ENCODE measurements at places on chromosomes 12 and 14.
A peak's percentile ranks its signal among the peaks of the same experiment; 100 is the strongest.

GRCh38 chr14:102588821-102589220, 3.6 kb upstream of the RCOR1 start:
- no peak for DNase-seq

DNA sequence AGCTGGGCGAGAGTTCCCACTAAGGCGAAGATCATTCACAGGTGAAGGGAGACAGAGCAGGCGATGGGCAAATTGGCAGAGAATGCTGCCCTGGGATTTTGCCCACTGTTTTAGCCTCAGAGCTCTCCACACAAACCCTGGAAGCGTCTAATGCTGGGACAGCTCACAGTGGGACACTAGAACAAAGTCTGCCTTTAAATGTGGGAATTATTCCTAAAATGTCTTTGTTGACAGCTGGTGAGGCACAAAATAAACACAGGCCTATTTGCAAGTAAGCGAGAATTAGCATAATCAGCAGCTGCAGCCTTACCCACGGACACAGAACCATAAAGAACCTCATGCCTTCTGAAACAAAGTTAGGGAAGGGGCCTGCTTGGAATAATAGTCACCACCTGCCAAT, 824.5 kb downstream of the AACS start:
- DNase-seq, result no peak

- DNase-seq, result no peak
Observed at GRCh38 chr12:101045486-101046464, 164.3 kb downstream of the SLC5A8 start.

DNA sequence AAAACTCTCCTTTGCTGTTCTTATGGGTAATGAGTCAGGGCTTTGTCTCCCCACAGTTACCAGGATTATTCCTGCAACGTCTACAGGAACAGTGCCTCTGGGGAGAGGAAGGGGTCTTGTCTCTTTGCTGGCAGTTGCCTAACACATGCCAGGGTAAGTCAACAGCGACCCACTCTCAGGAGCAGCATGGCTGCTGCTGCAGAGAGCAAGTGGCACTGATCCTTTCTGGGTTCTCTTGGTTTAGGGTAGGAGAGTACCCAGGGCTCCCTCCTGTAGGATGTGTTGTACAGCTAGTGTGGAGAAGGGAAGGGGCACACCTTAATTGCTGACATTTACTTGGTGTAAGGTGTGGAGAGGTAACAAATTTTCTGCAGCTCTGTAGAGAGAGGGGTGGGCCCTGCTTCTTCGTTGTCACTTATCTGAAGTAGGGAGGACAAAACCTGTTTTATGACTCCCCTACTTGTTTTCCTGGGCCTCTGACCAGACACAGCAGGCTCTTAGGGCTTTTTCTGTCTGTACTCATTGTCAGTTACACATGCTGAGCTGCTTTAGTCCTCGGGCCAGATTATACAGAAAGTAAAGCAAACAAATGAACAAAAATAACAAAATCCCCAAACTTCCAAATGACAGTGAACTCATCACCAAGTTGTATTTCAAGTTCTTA, 168.2 kb downstream of the ACSS3 start:
- DNase-seq, result peak; percentile 36

DNA sequence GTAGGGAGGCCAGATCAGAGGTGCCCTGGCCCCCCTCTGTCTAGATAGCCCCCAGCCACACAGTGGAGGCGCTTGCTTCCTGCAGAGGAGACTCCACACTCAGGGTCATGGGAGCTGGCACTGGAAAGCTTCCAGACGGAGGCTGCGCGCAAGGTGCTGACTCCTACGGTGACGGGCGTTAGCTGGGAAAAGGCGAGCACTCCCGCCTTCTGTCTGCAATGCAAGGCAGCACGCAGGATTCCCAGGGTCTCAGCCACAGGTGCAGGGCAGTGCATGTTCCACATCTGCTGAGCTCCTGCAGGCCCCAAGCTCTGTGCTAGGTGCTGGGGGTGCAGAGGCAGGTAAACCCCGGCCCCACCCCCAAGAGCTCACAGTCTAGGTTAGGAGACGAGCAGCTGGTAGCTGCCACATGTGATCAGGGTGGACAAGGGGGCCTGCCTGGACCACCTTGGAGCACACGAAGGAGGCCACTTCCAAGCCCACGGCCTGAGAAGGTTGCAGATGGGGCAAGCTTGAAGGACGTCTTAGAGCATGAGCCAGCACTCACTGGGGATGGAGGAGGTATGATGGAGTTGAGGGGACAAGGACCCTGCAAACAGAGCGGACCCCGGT, 310.9 kb upstream of the DIO3 start:
- no peak for DNase-seq

DNA sequence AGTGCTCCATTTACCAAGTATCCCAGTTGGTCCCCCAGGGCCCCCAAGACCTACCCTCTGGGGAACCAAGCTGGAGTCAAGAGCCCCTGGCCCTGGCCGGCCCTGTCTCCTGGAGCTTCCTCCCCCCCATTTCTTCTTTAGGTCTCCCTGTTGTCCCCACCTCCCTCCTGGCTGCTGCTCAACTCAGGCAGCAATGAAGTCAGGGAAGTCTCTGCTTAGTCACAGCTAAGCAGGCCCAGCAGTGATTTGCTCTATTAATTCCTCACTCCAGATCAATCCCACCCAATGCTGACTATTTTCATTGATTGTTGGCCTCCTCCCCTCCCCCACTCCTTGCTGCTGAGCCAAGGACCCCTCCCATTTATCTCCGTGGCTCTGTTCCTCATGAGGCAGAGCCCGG, 28.3 kb downstream of the VSX2 start:
- no peak for DNase-seq

DNA sequence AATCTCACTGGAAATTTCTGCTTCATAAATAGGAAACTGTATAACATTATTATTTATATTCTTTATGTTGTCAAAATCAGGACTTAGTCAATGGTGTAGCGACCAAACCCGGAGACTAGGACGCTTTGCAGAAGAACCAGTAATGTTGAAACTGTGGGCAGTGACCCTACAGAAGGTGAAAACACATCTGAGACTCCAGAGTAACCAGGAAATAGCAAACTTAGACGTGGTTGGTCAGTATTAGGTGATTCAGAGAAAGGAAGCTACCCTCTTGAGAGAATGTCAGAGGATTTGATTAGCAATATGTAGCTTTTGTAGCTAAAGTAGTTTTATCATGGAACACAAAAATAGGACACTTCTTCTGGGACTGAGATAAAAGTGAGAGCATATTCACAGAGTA, 381.9 kb downstream of the SLC16A7 start:
- no peak for DNase-seq

- DNase-seq, result no peak
Observed at GRCh38 chr14:69298131-69299071, 38.4 kb downstream of the GALNT16 start.

Data from NB4 (cell line).